ENCODE measurements at places on chromosomes 7 and 10.
A peak's percentile ranks its signal among the peaks of the same experiment; 100 is the strongest.

- H3K4me1 ChIP-seq: peaks cover 18% of the 10 kb centered on the region
- no peak for DNase-seq
- no peak overlapping the region for H3K4me3 ChIP-seq
- H3K27ac ChIP-seq: peak overlapping the region; percentile 69
- H3K27me3 ChIP-seq: no peaks in the 10 kb centered on the region
Observed at GRCh38 chr7:157310676-157311185, 26.1 kb upstream of the DNAJB6 start.

DNA sequence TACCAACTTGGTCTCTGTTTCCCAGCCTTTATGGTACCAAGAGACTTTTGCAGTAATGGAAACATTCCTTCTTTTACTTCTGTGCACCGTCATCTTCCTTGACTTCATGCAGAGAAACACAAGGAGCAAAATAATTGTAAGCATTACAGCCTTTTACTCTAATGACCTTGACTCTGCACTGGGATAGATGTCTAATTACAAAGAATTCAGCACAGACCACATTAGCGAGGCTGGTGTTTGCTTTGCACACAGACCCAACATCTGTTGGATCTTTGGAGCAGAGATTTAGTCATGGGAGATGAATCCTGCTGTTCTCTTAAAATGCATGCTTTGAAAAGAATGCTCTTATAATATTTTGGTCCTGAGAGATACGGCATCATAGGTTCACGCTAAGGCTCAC lies 261.6 kb downstream of the TWIST1 start:
- H3K27ac ChIP-seq: no peak overlapping the region
- H3K36me3 ChIP-seq: no peaks in the 10 kb centered on the region
- H3K27me3 ChIP-seq: no peaks in the 10 kb centered on the region

- H3K4me1 ChIP-seq: peaks cover 4% of the 10 kb centered on the region
- no peaks in the 10 kb centered on the region for H3K36me3 ChIP-seq
- no peaks in the 10 kb centered on the region for H3K27me3 ChIP-seq
- no peak overlapping the region for H3K4me3 ChIP-seq
- DNase-seq: no peak
- H3K27ac ChIP-seq: no peak overlapping the region
Observed at GRCh38 chr10:16843252-16843870, 26.1 kb upstream of the RSU1 start.

DNA sequence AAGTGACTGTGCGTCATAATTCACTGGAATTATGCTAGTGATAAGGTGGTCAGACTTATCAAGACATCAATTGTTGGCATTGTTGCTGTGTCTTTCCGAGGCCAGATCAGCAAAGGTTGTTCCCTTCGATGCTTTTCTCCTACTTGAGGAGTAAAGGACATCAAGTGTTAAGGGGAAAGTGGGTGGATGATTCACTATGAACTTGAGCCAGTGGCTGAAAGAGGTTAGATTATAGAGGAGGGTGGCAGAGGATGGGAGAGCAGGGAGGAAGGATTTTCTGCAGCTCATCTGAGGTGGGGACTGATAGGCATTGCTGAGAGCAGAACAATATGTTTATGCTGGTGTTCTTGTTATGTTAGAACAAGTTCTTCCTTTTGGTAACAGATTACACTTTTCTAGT lies 131.4 kb upstream of the AGR3 start:
- no peaks in the 10 kb centered on the region for H3K27me3 ChIP-seq
- no peak overlapping the region for H3K4me3 ChIP-seq
- H3K4me1 ChIP-seq: peaks cover 26% of the 10 kb centered on the region
- no peaks in the 10 kb centered on the region for H3K36me3 ChIP-seq
- DNase-seq: no peak
- H3K27ac ChIP-seq: no peak overlapping the region

DNA sequence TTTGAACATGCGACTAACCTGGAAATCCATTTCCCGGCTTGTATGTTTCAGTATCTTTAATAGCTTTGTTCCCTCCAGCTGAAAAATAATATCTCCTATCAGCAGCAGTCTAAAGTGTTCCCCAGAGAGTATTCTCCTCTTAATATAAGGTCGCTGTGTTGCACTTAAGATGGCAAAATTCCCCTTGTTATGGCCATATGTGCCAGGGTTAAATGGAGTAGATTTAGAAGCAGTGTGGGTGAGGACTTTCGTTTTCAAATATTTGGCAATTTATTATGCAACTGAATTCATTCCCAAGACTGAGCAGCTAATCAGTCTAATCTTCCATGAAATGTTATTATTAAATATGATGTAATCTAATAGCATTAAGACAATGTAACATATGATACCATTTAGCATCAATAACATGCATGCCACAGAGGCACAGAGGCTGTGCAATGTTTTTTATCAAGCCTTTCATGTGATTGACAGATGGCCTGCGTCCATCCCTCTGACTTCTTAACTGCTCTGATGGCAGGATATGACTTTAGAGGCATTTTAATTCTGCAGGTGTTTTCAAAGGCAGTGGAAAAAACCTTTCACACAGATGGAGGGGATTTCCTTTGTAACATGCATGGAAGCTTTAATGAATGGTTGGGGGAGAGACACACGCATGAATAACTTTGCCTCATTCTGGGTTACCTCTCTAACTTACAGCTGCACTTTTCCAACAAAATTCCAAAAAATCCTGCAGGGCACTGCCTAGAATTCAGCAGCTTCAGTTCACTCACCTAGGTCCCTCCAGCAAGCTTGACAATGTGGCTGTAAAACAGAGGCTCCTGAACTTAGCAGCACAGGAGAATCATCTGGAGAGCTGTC lies 55.1 kb upstream of the ZPBP start:
- H3K4me1 ChIP-seq: peaks cover 70% of the 10 kb centered on the region
- no peaks in the 10 kb centered on the region for H3K27me3 ChIP-seq
- DNase-seq: peak; percentile 41
- H3K36me3 ChIP-seq: no peaks in the 10 kb centered on the region
- H3K27ac ChIP-seq: peak overlapping the region; percentile 54

DNA sequence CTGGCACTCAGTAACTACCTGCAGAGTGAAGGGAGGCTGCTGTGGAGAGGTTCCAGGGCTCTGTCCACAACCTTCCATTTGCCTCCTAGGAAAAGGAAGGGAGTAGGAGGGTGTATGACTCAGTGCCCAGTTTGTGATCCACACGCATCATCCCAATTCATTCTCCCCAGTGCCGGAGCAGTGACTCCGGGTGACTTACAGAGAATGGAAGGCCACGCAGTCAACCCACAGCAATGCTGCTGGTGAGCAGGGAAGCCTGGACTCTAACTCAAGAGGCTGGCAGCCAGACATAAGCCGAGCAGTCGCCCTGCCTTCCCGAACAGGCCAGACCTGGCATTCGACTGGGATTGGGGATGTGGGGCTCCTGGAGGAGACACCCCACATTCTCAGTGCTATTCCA lies 139.9 kb downstream of the SH3PXD2A start:
- H3K4me1 ChIP-seq: peaks cover 8% of the 10 kb centered on the region
- H3K36me3 ChIP-seq: no peaks in the 10 kb centered on the region
- no peak for DNase-seq
- no peak overlapping the region for H3K27ac ChIP-seq
- no peaks in the 10 kb centered on the region for H3K27me3 ChIP-seq

- H3K4me1 ChIP-seq: no peaks in the 10 kb centered on the region
- H3K36me3 ChIP-seq: no peaks in the 10 kb centered on the region
- H3K4me3 ChIP-seq: no peak overlapping the region
- no peak for DNase-seq
- H3K27me3 ChIP-seq: no peaks in the 10 kb centered on the region
Observed at GRCh38 chr10:106278383-106278782, 886.1 kb downstream of the SORCS1 start.

GRCh38 chr10:69484736-69485135 lies 33.5 kb downstream of the TSPAN15 start:
- no peaks in the 10 kb centered on the region for H3K27me3 ChIP-seq
- no peak for DNase-seq

DNA sequence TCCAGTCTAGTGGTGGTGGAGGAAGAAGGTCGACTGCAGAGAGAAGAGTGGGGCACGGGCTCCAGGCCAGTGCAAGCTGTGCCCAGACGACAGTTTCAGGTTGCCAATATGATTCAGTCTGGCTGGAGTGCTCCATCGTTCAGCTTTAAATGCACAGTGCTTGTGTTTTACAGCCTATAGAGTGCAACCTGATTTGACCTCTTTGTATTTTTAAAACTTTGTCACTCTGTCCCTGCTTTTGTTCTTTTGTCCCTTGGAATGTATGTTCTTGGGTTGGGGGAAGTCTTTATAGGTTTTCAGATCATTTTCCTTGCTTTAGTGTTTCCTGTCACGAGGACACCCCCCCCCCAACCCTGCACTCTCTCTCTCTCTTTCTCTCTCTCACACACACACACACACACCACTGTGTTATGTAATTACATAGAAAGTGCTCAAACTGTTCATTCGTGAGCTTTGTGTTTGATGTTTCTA lies 198.0 kb downstream of the CAMK1D start:
- H3K4me3 ChIP-seq: no peak overlapping the region
- no peak for DNase-seq
- H3K27ac ChIP-seq: peak overlapping the region; percentile 30

GRCh38 chr7:100372256-100372655 lies 1.0 kb upstream of the PILRA start:
- H3K4me3 ChIP-seq: no peak overlapping the region
- H3K27ac ChIP-seq: no peak overlapping the region
- no peaks in the 10 kb centered on the region for H3K27me3 ChIP-seq
- peaks cover 4% of the 10 kb centered on the region for H3K36me3 ChIP-seq
- H3K4me1 ChIP-seq: peaks cover 9% of the 10 kb centered on the region

GRCh38 chr10:90968328-90969081 lies 47.6 kb upstream of the ANKRD1 start:
- H3K27me3 ChIP-seq: peaks cover 4% of the 10 kb centered on the region
- no peaks in the 10 kb centered on the region for H3K4me1 ChIP-seq
- no peaks in the 10 kb centered on the region for H3K36me3 ChIP-seq
- DNase-seq: no peak
- no peak overlapping the region for H3K4me3 ChIP-seq

Data from activated CD4-positive, alpha-beta memory T cell treated with anti-CD3 and anti-CD28 coated beads for 36 hours (primary cell).